Left lung (tissue), 14 donors: ENCODE measurements at places on chromosomes 16 and 17. TPM values are rescaled to one million over a fixed set of nuclear protein-coding genes. Genes with fewer than 3 reads are reported as not detected.

The METRN gene
- total RNA-seq: 37.0 TPM

- H3K36me3 ChIP-seq: no peaks in the 10 kb centered on the region
- no peak overlapping the region for H3K27ac ChIP-seq
- peaks cover 8% of the 10 kb centered on the region for H3K27me3 ChIP-seq
- no peak overlapping the region for H3K4me3 ChIP-seq
- DNase-seq: no peak
- no peaks in the 10 kb centered on the region for H3K4me1 ChIP-seq
These were observed 20.3 kb upstream of the SLC52A1 start for GRCh38 chr17:5055543-5055942.

The GPR179 gene
- 0.50 TPM for total RNA-seq

GRCh38 chr16:23379707-23380106 lies 73.3 kb downstream of the COG7 start:
- no peaks in the 10 kb centered on the region for H3K27me3 ChIP-seq
- no peaks in the 10 kb centered on the region for H3K36me3 ChIP-seq
- no peak overlapping the region for H3K4me3 ChIP-seq

DNA sequence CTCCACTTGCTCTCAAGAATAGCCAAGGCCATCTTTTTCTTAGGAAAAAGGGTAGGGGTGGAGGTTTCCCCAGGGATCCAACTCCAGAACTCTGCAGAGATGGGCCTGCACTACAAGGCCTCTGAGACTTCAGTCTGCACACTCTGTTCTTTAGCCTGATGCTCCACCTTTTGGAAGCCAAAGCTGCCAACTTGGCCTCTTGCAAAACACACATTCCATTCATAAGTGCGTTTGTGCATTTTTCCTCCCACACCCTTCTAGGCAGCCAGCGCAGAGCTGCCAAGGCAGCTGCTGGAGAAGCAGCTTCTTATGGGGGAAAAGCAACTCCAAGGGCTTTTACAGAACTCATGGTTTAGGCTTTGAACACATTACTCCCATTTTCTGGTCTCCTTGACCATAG lies 45.3 kb downstream of the REXO5 start:
- peak overlapping the region; percentile 49 for H3K27ac ChIP-seq
- peaks cover 51% of the 10 kb centered on the region for H3K4me1 ChIP-seq
- H3K27me3 ChIP-seq: no peaks in the 10 kb centered on the region
- DNase-seq: peak; percentile 67

GRCh38 chr17:78476149-78476548 lies 97.7 kb downstream of the PGS1 start:
- H3K4me1 ChIP-seq: no peaks in the 10 kb centered on the region
- no peak overlapping the region for H3K4me3 ChIP-seq
- DNase-seq: no peak
- no peak overlapping the region for H3K27ac ChIP-seq
- no peaks in the 10 kb centered on the region for H3K36me3 ChIP-seq
- H3K27me3 ChIP-seq: no peaks in the 10 kb centered on the region

DNA sequence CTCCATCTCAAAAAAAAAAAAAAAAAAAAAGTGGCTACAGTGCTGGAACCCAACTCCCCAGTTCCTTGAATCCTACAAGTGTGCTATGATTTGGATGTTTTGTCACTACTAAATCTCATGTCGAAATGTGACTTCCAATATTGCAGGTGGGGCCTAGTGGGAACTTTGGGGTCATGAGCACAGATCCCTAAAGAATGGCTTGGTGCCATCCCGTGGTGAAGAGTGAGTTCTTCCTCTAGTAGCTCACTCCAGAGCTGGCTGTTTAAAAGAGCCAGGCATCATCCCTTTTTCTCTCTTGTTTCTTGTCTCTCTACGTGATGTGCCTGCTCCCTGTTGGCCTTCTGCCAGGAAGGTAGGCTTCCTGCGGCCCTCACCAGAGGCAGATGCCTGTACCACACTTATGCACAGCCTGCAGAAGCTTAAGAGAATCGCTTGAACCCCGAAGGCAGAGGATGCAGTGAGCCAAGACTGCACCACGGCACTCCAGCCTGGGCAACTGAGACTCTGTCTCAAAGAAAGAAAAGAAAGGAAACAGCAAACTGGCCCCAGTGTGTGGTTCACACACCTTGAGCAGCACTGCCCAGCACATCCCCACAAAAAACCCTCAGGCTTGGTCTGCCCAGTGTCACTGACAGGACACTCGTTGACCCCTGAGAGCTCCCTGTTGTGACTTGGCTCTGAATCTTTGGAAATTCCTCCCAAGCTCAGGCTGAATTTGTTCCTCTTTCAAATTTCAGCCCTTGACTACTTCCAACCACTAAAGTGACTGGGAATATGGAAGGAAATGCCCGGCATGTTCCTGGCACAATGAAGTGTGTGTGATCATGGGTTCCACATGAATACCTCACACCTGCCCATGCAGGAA lies 3.1 kb downstream of the MT1E start:
- H3K4me3 ChIP-seq: no peak overlapping the region
- peaks cover 28% of the 10 kb centered on the region for H3K4me1 ChIP-seq
- H3K27ac ChIP-seq: no peak overlapping the region
- H3K36me3 ChIP-seq: no peaks in the 10 kb centered on the region
- DNase-seq: no peak

The CXCL16 gene
- 122 TPM for total RNA-seq

The KRT9 gene
- total RNA-seq: not detected

The DNAI2 gene
- not detected for total RNA-seq

DNA sequence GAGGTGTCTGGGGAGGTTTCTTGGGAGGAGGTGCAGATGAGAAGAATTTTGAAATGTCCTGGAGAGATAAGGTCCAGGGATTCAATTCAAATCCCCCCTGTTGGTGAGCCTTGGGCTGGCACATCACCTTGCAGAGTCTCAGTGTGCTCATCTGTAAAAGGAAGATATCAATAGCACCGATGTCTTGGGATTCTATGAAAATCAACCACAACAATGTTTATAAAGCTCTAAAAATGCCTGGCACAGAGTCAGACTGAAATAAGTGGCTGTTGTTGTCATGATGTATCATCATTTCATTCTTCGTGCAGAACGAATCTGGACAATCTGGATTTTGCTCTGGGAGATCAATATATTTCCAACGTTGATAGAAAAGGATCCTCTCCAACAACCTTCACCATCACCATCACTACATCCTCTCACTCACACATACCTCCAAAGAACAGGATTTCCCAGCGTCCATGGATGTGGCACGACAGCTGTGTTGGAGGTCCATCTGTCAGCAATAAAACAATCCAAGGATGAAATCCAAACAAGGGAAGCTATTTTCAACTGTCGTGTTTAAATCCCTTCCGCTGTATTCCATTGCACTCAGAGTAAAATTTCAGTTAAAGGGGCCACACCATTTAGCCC lies 393.7 kb upstream of the DYNLRB2 start:
- H3K27me3 ChIP-seq: no peaks in the 10 kb centered on the region
- no peak overlapping the region for H3K4me3 ChIP-seq
- H3K4me1 ChIP-seq: no peaks in the 10 kb centered on the region
- no peak for DNase-seq
- H3K27ac ChIP-seq: no peak overlapping the region

DNA sequence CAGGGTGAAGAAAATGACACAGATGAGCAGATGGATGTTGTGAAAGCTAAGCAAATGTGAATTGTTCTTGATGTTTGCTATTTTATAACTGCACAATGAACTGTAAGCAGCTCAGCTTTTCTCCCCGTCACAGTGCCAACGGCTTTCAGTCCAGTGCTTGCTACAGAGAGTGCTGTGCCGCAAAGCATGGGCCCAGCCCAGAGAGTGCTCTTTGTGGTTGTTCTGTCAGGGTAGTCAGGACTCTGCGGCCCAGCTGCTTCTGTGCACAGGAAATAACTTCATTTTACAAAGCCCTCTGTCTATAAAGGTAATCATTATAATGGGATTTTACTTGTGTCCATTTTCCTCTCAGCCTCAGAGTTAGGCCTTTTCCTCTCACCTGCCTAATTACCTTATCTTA lies 39.1 kb downstream of the CDRT15 start:
- peak overlapping the region; percentile 37 for H3K27ac ChIP-seq
- DNase-seq: no peak
- H3K36me3 ChIP-seq: no peaks in the 10 kb centered on the region
- H3K4me3 ChIP-seq: no peak overlapping the region
- peaks cover 43% of the 10 kb centered on the region for H3K4me1 ChIP-seq

DNA sequence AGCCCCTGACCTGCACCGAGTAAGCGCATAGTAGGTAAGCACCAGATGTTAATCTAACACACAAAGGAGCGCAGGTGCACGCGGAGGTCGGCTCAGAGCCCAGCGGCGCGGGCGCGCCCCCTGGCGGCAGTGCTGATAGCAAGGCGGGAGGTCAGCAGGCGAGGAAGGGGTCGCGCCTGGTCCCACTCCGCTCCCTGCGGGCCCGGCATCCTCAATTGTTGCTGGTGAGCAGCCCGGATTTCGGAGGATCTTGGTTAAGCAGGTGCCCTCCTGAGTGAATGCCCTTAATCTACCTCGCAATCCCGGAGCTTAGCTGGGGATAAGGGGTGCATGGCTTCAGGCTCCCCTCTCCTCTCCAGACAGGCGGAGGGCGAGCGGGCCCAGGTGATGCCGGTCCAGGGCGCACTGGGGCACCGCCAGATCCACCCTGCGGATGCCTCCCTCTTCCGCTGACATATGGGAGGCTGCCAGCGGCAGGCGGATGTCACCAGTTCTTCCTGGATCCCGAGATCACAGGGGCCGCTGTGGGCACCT lies 4.0 kb upstream of the WNT3 start:
- H3K4me3 ChIP-seq: no peak overlapping the region
- no peaks in the 10 kb centered on the region for H3K36me3 ChIP-seq
- H3K27ac ChIP-seq: no peak overlapping the region
- peaks cover 83% of the 10 kb centered on the region for H3K27me3 ChIP-seq

GRCh38 chr17:65987988-65988387 lies 203.9 kb downstream of the CEP112 start:
- DNase-seq: no peak
- H3K4me3 ChIP-seq: no peak overlapping the region
- H3K27ac ChIP-seq: no peak overlapping the region
- no peaks in the 10 kb centered on the region for H3K36me3 ChIP-seq
- H3K4me1 ChIP-seq: no peaks in the 10 kb centered on the region

The CD300LB gene
- 1.6 TPM for total RNA-seq

The KRT39 gene
- 0.41 TPM for total RNA-seq

DNA sequence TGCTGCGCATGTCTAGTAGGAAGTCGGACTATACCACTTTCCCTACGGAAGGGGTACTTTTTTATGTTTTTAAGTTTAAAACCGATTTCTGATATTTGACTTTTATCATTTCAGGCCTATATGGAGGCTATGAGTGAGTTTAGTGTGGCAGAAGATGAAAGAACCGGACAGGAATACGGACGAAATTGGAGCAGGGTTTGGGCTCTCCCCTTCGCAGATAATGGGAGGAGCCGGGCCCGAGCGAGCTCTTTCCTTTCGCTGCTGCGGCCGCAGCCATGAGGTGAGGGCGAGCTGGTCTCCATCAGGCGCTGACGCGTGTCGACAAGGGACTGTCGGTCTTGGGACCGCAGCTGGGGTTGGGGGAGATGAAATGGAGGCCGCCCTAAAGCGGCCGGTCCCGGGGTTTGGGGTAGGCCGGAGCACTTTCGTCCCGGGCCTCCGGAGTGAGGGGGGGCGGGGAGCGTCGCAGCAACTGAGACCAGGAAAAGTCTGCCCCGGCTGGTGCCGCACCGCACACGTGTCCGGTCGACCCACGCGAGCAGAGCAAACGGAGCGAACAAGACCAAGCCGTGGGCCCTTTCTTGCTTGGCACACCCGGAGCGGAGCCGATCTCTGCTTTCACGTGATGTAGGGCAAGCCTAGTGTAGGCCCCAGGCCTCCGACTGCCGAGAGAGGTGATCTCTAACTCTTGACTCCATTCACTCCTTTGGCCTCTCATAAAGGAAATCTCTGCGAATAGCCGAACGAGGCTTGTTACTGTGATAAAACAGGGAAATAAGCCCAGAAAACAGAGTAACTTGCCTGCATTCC lies at the start of gene RPL19:
TSS of gene RPL19 (plus strand) at position 214 of the 810 bp plus-strand sequence. CDS start at position 276, 62 bp downstream.
- peaks cover 26% of the 10 kb centered on the region for H3K4me1 ChIP-seq
- H3K4me3 ChIP-seq: peak within 1 kb of the TSS; percentile 93
- H3K36me3 ChIP-seq: peaks cover 4% of the 10 kb centered on the region
- DNase-seq: peak; percentile 93
- peaks cover 23% of the 10 kb centered on the region for H3K27me3 ChIP-seq
